ENCODE measurements at places on chromosomes 2 and 18. TPM values are rescaled to one million over a fixed set of nuclear protein-coding genes. Genes with fewer than 3 reads are reported as not detected.

The MARCHF4 gene
- not detected for total RNA-seq

The TTN gene
- total RNA-seq: 9.7 TPM

The EML6 gene
- 0.54 TPM for total RNA-seq

The ORC4 gene
- total RNA-seq: 31.2 TPM

The CNTNAP5 gene
- total RNA-seq: not detected

Data from T-helper 1 cell treated with Interleukin-12 subunit alpha and Interleukin-12 subunit beta and Interleukin-4 antibody, amounts not matched to agents 30 ng/mL and 1 ng/mL, for 36 hours (primary cell).